ENCODE measurements at places on chromosomes 16 and 17.

- no peak for DNase-seq
These were observed 629.0 kb upstream of the CDH8 start for GRCh38 chr16:62665269-62665668.

- DNase-seq: peak; percentile 58
These were observed 2.8 kb downstream of the RAPGEFL1 start for GRCh38 chr17:40179923-40180659.

DNA sequence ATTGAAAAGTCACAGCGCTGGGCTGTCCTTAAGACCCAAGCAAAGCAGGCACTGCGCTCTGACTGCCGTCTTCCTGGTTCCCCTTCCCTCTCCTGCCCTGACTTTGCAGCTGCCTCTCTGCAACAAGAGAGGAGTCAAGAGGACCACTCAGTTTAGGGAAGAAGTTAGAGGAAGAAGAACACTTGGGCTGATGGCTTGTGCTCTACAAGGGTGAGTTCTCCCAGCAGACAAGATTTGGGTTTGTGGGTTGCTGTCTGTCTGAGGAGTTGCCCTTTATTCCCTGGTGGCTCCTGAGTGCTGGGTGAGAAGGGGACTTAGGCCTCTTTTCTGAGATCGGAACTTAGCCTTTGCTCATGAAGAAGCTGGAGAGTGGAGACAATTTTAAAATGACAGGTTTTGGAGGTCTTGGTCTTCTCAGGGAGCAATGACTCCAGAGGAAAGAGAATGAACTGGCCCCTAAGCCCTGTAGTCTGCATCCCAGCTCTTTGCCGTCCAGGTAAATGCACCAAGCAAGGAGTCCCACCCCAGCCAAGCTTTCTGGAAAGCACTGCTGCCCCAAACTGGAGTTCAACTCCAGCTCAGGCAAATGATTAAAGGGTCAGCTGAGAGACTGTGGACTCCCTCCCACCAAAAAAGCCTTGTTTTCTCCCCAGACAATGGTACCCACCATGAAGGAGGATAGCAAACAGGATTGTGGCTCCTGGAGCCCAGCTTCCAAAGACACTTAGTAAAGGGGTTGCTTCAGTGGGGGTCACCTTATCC is 2.7 kb upstream of the HOXB9 start:
- DNase-seq: no peak

- DNase-seq: no peak
These were observed 8.7 kb upstream of the FLYWCH2 start for GRCh38 chr16:2874032-2874911.

DNA sequence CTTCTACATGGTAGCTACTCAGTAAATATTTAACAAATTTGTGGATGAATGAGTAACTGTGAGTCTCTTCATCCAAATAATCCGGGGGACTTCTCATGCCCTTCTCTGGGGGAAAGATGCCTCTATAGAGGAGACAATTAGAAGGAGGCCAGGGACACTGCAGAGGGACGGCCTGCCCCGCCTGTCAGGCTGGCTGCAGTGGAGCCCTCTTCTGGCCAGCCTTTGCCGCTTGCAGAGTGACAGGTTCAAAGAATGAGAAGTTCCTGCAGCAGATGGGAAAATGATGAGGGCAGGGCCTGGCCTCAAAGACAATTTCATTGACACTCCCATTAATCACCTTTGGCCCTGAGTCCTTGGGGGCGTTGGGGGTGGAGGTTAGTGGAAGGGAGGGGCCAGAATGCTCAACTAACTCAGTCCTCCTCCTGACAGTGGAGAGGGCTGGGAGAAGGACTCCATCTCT is 339.0 kb downstream of the MAF start:
- no peak for DNase-seq
